Activated T-cell treated with anti-CD3 and anti-CD28 coated beads, Interleukin-2, amount 50 U/mL, for 24 hours (primary cell): ENCODE measurements at places on chromosomes 11 and 22.

DNA sequence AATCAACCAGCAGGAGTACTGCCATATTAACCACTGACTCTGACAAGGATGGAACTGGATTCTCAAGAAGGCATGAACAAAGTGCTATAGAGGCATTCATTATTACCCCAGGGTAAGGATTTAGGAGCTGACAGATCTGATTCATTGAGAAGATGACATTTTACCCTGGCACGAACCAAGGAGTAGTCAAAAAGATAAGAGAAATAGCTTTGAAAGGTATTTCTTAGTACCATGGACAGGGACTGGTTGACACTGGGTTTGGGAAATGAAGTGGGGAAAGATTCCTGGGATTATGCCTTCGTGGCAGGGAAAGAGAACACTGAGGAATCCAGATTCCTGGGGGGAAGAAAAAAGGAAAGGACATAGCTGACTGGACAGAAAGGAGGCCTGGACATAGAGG lies 5.1 kb upstream of the SAAL1 start:
- no peak for DNase-seq

DNA sequence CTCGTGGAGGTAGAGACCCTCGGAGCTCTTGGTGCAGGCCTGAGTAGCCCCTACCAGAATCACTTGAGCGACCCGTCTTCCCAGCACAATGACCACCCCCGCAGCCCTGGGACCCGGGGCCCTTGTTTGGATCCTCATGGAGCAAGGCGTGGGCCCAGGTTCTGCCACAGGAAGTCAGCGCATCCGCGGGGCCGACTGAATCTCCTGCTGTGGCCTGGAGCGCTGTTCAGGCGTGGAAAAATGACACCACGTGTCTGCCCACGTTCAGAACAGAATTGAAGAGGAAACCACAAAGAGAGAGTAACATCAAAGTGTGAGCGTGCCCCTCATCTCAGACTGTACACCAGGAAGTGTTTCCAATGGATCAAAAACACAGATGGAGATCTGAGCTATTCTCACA lies 1479.2 kb downstream of the TBC1D22A start:
- no peak for DNase-seq

GRCh38 chr11:67505605-67506396 lies 638 bp upstream of the PITPNM1 start:
- DNase-seq, result peak; percentile 92

- DNase-seq, result peak; percentile 5
These were observed 9.1 kb upstream of the ZNF74 start for GRCh38 chr22:20384865-20385264.

- DNase-seq, result peak; percentile 89
These were observed 4.6 kb downstream of the TRABD start for GRCh38 chr22:50190182-50190940.

DNA sequence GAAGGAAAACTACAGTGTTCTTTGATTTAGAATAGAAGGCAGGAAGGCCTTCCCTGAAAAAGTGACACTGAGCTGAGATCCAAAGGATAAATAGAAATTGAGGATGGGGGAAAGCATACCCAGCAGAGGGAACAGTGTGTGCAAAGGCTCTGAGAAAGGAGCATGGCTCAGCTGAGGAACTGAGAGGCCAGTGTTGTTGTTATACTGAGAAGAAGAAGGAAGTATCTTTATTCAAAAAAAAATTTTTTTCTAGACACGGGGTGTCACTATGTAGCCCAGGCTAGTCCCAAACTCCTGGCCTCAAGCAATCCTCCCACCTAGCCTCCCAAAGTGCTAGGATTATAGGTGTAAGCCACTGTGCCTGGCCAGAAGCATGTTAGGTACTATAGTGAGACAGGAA lies 3.5 kb upstream of the PIK3C2A start:
- no peak for DNase-seq

GRCh38 chr11:111494040-111494439 lies 18.1 kb downstream of the BTG4 start:
- DNase-seq, result no peak

- no peak for DNase-seq
These were observed 105.7 kb upstream of the AKIP1 start for GRCh38 chr11:8805296-8805695.
